ENCODE measurements at places on chromosomes 11 and 22. TPM values are rescaled to one million over a fixed set of nuclear protein-coding genes. Genes with fewer than 3 reads are reported as not detected.

- no peak for DNase-seq
These were observed 565.8 kb downstream of the BUD13 start for GRCh38 chr11:116207019-116207418.

- DNase-seq: no peak
These were observed 1336.4 kb downstream of the TBC1D22A start for GRCh38 chr22:48098921-48099245.

GRCh38 chr11:121589946-121590537 is 137.3 kb upstream of the SORL1-AS1 start:
- DNase-seq: no peak

DNA sequence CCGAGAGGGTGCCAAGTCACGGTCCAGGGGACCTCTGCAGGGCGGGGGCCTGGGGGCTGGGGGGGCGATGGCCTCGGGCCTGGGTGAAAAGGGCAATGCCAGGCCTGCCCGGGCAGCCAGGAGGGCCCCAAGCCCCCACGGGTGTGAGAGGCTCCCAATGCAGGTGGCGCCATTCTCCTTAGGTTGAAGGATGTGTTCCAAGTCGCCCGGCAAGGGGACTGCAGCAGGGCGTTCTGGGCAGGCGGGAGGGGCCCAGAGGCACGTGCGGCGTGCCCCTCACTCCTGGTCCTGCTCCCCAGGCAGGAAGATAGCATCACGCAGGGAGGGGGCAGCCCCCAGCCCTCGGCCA is 730 bp upstream of the TNNI2 start:
- DNase-seq: no peak

GRCh38 chr11:86241956-86242535 is 2.5 kb upstream of the EED start:
- DNase-seq: no peak

DNA sequence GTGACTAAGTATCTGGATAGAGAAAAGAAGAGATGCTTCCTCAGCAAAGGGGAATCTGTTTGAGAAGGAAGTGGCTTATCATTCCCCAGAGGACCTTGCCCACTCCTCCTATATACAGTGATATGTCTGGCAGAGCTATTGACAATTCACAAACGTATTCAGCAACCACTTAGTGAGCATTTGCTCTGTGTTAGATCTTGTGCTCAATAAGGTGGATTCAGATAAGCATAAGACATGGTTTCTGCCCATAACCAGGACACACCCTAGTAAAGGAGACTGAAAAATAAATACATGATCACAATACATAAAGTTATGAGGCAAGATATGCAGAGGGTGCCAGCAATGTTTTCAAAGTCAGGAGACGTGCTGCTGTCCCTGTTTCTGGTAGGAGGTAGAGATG is 1.4 kb downstream of the TMEM9B start:
- no peak for DNase-seq

- no peak for DNase-seq
These were observed 141.2 kb downstream of the DLG2 start for GRCh38 chr11:85485902-85486301.

GRCh38 chr22:30182350-30182745 is 64.2 kb downstream of the LIF start:
- no peak for DNase-seq

DNA sequence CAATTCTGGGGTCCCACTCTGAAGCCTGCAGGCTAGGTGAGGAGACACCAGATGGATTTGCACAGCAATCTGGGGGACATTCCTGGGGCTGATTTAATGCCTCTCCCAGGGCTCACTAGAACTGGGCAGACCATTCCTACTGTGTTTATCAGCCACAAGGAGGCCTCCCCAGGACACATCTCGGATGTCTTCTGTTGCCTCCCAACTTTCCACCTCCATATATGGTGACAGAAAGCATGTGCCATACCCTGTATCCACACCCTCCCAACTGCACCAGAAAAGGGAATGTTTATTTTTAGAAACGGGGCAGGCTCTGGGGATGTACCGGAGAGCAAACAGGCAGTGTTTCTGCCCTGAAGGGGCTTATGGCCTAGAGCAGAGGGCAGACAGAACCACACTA is 181.8 kb downstream of the CSNK2A3 start:
- no peak for DNase-seq

- no peak for DNase-seq
These were observed 363.0 kb downstream of the LUZP2 start for GRCh38 chr11:24859801-24860300.

DNA sequence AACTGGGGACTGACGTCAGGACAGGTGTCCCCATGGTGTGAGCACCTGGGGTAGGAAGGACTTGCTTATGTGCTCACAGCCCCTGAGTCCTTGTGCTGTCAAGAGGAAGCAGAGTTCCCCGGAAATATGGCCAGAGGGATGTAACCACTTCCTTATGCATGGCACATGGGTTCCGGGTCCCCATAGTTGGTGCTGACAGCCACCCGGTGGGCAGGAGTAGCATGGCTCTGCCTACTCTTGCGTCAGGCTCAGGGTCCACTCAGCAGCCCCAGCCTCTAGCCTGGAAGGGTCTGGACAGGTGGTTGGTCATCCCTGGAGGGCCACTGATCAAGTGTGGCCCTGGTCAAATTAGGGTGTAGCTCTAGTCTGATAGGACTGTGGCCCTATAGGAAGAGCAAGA is 42.8 kb upstream of the CCND1 start:
- no peak for DNase-seq

DNA sequence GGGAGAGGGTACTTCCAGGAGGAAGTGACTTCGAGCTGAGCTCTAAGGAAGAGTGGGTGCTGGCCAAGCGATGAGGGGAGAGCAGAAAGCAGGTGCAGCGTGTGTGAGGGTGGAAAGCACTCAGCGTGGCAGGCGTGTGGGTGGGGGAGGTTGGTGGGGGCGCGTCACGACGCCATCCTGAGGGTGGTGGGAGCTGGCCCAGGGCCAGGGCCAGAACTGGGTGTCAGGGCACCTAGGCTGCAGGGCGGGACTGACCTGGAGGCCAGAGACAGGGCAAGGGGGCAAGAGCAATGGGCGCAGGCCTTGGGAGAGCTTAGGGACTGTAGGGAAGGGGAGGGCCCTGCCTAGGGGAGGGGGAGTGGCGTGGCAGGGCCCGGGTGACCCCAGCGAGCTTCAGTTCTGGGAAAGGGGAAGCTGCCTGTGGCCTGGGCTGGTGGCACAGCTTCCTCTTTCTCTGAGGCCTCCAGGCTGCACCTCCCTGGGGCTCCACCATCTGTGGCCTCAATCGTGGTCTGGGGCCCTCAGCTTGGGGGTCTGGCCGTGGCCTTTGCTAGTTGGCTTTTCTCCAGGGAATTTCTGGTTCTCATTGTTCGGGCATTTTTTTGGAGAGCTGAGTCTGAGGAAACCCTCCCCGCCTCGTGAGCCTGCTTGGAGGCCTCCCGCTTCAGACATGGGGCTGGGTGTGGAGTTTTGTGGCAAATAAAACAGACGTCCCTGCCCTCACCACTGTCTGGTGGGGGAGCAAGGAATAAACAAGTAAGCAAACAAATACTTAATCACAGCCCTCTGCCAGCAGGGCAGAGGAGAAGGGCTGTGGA is 8.9 kb downstream of the RELT start:
- DNase-seq: no peak

DNA sequence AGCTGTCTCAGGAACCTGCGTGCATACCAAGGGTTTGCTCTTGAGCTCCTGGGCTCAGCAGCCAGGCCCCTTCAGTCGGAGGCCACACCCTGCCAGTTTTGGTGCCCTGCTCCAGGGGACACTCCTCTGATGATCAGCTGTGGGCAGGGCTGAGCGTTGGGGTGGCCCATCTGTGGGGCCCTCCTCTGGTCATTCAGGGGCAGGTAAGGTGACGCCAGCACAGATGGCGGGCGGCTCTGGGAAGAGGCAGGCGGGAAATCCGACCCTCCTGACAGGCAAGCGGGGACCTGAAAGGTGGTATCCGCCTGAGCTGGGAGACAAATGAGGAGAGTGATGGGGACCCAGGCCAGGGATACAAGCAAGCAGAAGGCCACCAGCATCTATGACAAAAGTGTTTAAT is 3.8 kb upstream of the MFNG start:
- DNase-seq: no peak

- no peak for DNase-seq
These were observed 41.9 kb upstream of the PPP6R3 start for GRCh38 chr11:68418648-68419047.

DNA sequence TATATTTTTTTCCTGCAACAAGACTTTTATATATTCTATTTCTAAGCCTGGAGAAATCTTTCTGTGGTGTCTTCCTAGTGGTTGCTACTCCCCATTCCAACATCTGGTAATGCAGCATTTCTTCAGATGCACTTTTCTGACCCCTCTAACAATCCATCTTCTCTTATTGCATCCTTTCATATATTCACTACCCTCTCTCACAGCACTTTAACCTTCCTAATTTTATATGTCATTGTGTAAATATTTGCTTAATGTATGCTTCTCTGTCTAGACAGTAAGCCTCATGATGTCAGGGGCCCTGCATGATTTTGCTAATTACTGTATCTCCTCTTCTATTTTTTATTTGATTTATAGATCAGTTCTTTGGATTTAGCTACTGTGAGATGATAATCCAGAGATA is 701.6 kb downstream of the KCNA4 start:
- no peak for DNase-seq

GRCh38 chr11:75523189-75523588 is 2.6 kb downstream of the GDPD5 start:
- no peak for DNase-seq

- no peak for DNase-seq
These were observed 5.1 kb downstream of the ARSA start for GRCh38 chr22:50622723-50623327.

GRCh38 chr11:8390851-8391612 is 127.4 kb upstream of the LMO1 start:
- no peak for DNase-seq

- no peak for DNase-seq
These were observed 1164.4 kb downstream of the BRD1 start for GRCh38 chr22:48663297-48663696.

DNA sequence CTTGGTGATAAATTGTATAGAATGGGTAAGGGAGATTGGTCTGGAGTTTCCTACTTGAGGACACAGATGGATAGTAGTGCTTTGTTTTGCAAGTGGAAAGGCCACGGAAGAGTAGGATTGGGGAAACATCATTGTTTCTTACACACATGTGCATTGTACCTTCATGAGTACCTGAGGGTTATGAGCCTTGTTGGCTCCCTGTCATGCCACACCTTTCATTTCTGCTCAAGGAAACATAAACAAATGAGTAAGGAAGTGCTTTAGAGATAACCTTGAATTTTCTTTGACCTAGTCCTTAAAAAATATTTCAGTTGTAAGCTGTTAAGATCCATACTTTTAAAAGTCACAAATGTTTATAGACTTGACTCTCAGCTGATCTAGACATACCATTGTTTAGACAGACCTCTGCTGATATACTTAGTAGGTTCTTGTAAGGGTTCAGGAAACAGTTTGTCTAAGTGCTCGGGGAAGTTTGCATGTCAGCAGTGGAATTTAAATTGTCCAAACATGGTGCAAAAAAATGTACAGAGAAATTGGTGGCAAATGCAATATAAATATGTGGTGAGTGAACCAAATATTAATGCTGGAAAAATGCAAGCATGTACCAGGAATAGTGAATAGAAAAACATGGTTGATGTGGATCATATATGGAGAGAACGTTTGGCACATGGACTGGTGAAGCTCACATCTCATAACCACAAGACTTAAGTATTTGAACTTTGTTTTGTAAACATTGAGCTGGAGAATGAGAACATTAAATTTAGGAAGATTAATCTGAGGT is 40.9 kb downstream of the GAS2 start:
- no peak for DNase-seq

- DNase-seq: peak; percentile 18
These were observed 866 bp downstream of the EXPH5 start for GRCh38 chr11:108592591-108593213.

DNA sequence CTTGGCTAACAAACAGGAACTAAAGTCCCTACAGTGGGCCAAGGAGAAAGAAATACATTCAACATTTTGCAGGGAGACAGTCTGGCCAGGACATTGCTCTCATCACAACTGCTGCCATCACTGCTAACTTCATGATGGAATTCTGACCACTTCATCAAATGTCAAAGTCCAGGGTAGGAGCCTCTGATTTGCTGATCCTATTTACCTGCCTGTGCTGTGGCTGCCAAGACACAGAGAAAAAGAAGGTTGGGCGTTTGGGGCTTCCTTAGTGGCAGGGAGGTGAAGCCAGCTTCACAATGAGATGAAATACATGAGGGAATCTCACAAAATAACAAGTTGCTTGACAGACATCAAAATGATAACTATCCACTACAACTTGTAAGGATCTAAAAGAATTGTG is 343.9 kb upstream of the CADM1 start:
- DNase-seq: no peak

DNA sequence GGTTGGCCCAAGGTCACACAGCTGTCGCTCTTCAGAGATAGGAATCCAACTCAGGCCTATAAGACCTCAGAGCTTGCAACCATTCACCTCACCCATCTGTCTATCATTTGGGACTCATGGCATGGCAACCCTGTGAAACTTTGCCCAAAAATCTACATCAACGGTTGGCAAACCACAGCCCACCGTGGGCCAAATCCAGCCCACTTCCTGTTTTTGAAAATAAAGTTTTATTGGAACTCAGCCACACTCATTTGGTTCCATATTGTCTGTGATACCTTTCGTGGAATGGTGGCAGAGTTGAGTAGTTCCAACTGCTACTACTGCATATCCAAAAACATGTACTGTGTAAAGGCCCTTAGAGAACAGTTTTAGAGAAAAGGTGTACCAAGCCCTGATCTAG is 307.8 kb downstream of the MN1 start:
- DNase-seq: no peak

DNA sequence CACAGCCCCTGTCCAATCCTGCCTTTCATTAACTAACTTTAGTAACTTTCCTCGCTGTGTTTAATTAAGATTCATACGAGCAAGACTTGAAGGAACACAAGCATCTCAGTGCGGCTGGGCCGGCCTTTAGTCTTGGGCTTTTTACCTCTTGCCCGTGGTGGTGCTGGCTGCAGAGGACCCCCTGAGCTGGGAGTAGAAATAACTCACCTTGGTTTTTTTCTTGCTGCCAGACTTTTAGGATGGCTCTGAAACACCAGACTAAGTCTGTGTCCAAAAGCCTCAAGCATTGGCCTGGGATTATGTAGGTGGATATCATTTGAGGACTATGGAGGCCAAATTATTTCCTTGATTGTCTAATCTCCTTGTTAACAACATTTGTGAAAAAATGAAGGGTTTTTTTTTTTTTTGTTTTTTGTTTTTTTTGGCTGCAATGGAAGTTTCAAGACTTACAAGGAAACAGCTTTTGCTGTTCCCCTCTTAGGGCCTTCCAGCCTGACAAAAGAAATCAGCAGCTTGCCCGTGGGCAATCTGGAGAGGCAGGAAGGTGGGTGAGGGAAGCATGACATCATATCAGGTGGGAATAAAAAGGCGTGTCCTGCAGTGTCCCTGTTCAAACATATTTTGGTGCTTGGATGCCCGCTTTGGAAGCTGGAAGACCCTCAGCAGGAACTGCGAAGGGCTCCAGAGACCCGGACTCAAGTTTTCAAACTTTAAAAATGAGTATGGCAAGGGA is 44.0 kb downstream of the SMIM38 start:
- no peak for DNase-seq

The APOL5 gene
- polyA plus RNA-seq: not detected

The TPP1 gene
- 144 TPM for polyA plus RNA-seq

The CBLIF gene
- 0.08 TPM for polyA plus RNA-seq

The PLAAT4 gene
- 11.1 TPM for polyA plus RNA-seq

The PATE2 gene
- not detected for polyA plus RNA-seq

The NPAS4 gene
- 0.30 TPM for polyA plus RNA-seq

The MAPK11 gene
- 7.3 TPM for polyA plus RNA-seq

The ADAMTS15 gene
- polyA plus RNA-seq: 60.1 TPM

The FGF3 gene
- not detected for polyA plus RNA-seq

The NXPE4 gene
- polyA plus RNA-seq: 0.06 TPM

The LMO1 gene
- polyA plus RNA-seq: 0.19 TPM

The SEPTIN3 gene
- 6.8 TPM for polyA plus RNA-seq

The GNAZ gene
- 5.6 TPM for polyA plus RNA-seq

The ZNF214 gene
- polyA plus RNA-seq: 13.2 TPM

All from right renal pelvis (tissue), 4 donors.